ENCODE measurements at places on chromosomes 11 and 22. TPM values are rescaled to one million over a fixed set of nuclear protein-coding genes. Genes with fewer than 3 reads are reported as not detected.

DNA sequence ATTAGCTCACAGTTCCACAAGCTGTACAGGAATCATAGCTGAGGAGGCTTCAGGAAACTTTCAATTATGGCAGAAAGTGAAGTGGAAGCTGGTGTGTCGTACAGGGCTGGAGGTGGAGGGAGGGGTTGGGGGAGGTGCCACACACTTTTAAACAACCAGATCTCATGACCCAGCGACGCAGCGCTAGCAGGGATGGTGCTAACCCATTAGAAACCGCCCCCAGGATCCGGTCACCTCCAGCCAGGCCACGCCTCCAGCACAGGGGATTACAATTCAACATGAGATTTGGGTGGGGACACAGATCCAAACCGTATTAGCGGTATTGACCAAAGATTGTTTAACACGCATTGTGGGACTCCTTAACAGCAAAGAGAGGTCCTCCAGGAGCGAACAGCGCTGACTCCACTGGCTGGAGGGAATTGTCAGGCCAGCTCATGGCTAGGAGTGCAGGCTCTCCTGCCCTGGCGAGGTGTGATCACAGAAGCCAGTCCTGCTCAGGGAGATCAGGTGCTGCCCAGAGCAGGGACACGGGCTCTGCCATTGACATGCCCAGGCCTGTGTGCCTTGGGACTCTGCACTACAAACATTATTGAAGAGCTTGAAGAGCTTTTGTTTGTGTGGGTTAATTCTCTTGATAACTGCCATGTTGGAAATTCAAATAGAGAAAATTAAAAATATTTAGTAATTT, 215.3 kb downstream of the TBC1D22A start:
- no peak for DNase-seq

DNA sequence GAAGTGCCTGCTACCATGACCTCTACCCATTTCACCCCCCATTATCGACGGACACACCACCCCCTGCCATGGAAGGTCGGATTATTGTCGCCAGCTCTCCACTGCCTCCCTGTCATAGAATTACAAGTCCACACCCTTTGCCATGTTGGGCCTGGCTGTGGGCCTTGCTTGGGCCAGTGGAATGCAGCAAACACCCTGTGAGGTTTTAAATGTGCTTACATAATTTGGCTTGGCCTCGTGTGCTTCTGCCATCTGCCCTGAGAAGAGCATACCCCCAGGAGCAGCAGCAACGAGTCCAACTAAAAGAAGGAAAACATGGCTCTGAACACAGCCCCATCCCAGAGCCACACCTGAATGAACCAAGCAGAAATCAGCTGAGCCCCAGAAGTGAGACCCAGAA, 94.1 kb upstream of the PRDM11 start:
- no peak for DNase-seq

DNA sequence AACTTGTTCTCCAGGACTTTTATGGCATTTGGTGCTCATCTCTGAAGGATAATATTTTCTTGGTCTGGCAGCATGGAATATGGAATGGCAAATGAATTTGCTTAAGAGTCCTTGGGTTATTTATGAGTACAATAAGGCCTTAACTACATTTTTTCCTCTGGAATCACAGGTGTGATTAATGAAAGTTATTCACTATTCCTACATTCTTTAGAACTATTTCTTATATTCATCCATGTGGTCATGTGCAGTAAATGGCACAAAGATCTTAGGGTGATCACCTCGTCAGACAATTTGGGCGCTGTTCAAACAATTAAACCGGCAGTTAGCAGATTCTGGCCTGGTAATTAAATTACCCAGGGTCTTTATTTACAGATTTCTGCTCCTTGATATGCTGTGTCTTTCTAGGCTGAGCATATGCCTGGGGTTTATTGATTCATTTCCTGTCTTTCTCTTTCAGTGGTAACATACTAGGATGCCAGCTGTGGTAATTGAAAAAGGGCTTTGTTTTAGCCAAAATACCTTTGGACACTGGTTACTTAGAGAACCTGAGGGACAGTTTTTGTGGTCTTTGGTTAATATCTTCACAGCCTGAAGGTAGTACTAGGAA, 31.6 kb downstream of the SIK2 start:
- no peak for DNase-seq

Gene CELSR1
- 85.0 TPM for total RNA-seq

DNA sequence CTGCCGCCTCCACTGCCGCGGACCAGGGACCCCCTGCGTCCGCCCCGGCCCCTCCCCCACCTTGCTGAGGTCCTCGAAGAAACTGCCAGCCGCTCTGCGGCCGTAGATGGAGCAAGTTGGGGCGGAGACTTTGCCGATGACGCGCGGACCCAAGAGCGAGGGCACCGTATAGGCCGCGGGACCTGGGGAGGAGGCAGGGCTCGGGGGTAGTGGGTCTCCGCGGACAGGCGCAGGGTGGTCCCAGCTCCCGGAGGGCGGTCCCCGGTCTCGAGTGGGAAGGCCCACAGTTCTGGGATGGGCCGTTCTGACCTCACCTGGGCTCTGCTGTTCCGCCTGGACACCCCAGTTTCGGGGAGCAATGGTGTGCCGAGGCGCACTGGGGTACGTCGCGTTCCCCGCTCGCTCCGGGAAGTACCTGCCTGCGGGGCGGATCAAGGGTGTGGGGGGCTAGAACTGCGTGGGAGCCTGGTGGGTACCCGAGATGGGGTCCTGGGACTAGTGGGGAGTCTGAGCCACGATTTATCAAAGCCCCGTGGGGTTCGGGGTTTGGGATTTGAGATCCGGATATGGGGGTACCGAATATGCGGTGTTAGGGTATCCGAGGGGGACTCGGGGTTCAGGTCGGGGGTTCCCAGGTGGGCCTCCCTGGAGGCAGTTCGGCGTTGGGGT, 1.2 kb upstream of the TYMP start:
- DNase-seq: no peak

Gene ACTN3
- not detected for total RNA-seq

Gene PNPLA3
- total RNA-seq: 7.6 TPM

- no peak for DNase-seq
Observed at GRCh38 chr11:60345489-60345888, 18.4 kb downstream of the MS4A6E start.

DNA sequence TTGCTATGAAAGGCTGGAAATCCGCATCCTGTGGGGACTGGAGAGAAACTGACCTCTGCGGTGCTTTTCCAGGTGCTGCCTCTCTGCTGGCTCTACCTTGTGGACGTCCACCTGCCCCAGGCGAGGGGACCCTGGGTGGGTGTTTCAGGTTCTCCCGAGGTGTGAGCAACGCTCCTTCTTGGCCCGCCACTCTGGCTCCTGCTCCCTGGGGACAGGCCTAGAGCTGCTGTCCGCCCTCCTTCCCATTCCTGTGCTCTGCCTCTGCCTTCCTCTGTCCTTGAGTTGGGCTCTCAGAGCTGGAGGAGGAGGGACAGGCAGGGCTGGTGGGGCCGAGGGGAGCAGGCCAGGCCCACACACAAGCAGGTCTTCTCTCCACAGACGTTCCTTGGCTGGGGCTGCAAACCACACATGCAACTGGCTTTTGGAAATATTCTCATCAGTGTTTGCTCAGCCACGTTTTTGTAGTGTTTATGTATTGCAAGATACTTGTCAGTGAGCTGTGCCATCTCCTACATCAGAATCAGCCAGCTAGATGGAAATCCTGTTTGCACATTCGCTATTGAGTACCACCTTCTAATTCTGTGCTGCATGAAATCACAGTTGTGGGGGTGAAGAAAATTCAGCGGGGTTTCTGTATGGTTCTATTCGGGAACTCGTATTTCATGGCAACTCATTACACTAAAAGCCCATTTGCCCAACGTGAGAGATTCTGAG, 1115.0 kb downstream of the BRD1 start:
- no peak for DNase-seq

DNA sequence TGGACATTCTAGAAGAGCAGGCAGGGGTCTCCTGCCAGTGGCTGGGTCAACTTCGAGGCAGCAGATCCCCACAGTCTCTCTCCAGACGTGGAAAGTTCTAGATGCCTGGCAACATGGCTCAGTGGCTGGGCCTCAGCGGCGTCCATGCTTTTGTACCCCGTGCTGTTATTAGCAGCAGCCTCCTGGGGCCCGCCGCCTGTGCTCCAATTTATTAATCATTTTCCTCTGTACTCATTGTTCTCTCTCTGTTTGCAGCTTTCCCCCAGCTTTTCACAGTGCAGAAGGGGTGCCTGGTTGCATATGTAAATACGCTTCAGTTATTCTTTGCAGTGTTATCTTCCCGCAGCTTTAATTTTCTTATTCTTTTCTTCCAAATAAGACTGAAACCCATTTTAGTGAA, 515.1 kb downstream of the TBC1D22A start:
- DNase-seq: no peak

Gene HBG1
- total RNA-seq: not detected

- DNase-seq: no peak
Observed at GRCh38 chr11:47411884-47412746, 3.7 kb downstream of the SLC39A13 start.

- DNase-seq: no peak
Observed at GRCh38 chr22:32073823-32074380, 30.8 kb downstream of the SLC5A1 start.

DNA sequence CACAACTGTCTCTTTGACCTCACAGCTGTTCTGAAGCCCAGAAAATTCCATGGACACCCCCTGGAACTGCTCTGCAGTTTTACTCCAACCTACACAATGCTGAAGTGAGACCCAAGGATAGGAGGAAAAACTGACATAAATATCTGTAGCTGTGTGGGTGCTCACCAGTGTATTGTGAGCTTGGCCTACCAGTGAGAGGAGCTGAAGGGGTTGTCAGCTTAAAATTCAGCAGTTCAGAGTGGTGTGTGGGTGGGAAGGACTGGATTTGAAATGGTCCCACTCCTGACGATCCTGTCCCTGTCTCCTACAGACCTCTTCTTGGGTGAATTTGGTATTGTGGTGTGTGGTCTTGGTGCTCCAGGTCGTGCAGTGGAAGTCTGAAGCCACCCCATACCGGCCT, 2.2 kb downstream of the TMEM223 start:
- no peak for DNase-seq

Gene KRTAP5-11
- total RNA-seq: not detected

DNA sequence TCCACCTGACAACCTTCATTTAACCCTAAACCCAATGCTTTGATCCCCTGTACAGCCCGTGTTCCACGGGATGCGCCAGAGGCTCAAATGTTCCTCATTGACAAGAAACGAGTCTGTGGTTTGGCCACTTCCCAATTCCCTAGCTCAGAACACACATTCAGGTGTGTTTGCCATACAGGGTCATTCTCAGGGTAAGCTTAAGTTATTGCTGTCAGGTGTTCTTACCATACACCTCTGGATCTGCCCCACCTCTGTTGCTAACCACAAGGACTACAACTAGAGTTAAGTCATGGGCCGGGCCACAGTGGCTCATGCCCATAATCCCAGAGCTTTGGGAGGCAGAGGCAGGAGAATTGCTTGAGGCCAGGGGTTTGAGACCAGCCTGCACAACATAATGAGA, 45.6 kb upstream of the POLD3 start:
- DNase-seq: no peak

DNA sequence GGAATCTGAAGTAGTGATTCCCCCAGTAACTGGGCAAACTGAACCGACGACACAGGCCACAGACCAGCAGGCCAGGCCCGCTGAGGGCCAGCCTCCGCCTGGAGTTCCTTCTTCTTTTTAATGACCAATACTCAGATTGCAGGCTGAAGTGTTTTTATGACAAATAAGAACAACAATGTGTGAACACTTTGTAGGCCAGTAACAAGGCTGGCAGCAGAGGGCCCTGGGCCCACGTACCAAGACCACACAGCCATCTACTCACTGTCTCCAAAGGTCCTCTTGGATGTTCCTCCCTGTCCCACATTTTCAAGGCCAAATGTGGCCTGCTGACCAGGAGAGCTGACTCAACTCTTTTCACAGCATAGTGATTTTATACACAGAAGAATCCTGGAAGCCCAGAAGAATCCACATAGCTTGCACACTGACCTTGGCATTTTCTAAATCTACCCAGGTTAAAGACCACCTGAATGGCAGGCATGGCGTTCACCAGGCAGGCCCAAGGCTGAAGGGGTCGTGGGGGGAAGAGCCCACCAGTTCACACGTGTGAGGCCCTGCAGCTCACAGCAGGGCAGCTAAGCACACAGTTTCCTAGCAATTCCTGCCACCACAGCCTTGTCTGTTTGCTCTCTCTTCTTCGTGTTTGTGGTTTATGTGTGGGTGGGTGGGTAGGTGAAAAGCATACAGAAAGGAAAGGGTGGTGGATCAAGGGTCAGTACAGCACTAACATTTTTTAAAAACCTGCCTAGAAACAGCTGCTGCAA, 13.3 kb downstream of the SMCO4 start:
- no peak for DNase-seq

Gene ALX4
- total RNA-seq: not detected

DNA sequence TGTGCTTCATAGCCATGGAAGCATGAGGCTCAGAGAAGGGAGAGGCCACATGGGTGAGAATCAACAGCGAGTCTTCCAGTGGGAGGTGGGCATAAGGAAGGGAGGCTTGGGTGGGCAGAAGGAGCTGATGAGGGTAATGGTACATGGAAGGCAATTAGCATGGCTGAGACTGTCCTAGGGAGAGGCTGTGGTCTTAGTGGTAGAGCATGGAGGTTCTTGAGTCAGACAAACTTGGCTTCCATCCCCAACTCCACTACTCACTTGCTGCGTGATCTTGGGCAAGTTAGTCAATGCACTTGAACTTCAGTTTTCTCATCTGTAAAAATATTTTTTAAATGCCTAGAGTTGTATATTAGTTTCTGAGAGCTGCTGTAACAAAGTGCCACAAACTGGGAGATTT, 227.2 kb upstream of the E2F8 start:
- DNase-seq: no peak

Gene LGALS12
- total RNA-seq: 0.07 TPM

GRCh38 chr11:11558826-11559225, 63.0 kb downstream of the GALNT18 start:
- DNase-seq: peak; percentile 45

DNA sequence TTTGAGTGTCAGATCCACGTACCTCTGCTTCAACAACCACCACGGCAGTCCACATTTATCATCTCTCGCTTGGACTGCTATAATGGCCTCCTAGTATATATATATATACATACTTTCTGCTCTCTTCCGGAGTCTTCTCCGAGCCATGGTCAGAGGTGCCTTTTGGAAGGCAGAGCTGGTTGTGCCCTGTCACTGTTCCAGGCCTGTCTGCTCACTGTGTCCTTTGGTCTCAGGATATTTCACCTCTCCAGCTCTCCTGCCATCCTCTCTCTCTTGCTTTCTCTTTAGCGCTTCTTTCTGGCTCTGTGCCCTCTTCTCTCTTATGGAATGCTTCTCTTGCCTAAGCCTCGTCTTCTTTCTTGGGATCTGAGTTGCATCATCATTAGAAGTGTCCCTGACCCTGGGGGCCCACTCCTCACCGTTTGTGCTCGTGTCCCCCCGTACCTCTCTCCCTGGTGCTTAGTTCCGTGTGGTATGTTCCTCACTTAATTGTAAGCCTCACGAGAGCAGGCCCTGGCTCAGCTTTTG, 86.1 kb upstream of the RASSF10 start:
- DNase-seq: no peak

- DNase-seq: peak; percentile 84
Observed at GRCh38 chr22:38181453-38182200, at the start of gene PLA2G6. Gene PLA2G6, minus strand, starts transcription at chr22:38181830. Its CDS starts 12,404 bp downstream, at chr22:38169426.

DNA sequence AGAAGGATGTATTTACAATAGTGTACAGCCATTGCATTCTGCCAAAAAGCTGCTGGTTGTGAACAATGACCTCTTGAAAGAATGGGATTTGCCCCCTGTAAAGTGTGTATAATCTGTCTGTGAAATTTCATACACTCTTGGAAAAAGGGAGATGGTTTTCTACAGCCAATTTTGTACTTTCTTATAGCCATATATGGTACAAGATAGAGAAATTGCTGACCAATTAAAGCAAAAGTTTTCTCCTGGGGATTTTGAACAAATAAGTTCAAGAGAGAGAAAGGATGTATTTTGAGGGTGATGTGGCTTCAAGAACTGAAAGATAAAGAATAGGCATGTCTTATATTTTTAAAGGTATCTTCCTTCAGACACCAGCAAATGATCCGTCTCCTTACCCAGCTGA, 211.0 kb downstream of the NAV2 start:
- DNase-seq: no peak
